ENCODE measurements at places on chromosomes 2 and 18.

GRCh38 chr18:51724790-51725721, 527.6 kb upstream of the MEX3C start:
- DNase-seq = no peak

GRCh38 chr2:128260239-128261138, 58.2 kb downstream of the HS6ST1 start:
- no peak for DNase-seq

- no peak for DNase-seq
Observed at GRCh38 chr18:27887711-27888495, 289.0 kb downstream of the CDH2 start.

DNA sequence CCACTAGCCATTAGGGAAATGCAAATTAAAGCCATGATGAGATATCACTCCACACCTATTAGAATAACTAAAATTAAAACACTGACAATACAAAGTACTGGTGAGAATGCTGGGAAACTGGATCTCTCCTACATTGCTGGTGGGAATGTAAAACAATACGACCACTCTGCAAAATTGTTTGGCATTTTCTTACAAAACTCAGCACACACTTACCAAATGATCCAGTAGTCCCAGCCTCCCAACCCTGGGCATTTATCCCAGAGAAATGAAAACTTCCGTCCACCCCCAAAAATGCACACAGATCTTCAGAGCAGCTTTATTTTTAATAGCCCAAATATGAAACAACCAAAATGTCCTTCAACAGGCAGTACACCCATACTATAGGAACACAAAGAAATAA, 8.9 kb upstream of the TMSB10 start:
- DNase-seq = no peak

DNA sequence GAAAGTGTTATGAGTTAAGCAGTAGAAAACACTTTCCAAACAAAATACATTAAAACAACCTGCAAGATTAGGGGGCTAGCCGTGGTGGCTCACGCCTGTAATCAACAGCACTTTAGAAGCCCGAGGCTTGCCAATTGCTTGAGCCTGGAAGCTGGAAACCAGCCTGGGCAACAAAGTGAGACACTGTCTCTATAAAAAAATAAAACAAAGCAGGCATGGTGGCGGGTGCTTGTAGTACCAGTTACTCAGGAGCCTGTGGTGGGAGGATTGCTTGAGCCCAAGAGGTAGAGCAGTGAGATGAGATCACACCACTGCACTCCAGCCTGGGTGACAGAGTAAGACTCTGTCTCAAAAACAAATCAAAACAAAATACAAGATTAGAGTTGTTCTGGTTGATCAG, 208.3 kb downstream of the ERBB4 start:
- DNase-seq = no peak
